NCI-H2029 (cell line): ENCODE measurements at places on chromosomes 1 and 21.

DNA sequence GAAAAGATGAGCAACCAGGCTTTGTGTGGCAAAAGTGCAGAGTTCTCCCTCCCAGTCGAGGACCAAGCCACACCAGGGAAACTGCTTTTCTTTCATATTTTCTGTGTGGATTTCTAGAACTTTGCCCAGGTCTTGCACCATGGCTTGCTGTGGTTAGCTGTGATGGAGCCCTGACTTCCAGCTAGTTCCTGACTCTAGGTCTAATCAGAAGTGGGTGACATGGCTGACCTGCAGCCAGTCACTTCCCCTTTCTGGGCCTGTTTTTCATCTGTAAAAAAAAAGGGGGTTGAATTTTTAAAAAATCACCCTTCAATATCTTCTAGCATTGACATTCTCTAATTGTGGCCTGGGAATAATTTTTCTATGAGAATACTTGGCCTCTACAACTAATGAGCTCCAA lies 491.2 kb upstream of the USP24 start:
- no peak for DNase-seq

DNA sequence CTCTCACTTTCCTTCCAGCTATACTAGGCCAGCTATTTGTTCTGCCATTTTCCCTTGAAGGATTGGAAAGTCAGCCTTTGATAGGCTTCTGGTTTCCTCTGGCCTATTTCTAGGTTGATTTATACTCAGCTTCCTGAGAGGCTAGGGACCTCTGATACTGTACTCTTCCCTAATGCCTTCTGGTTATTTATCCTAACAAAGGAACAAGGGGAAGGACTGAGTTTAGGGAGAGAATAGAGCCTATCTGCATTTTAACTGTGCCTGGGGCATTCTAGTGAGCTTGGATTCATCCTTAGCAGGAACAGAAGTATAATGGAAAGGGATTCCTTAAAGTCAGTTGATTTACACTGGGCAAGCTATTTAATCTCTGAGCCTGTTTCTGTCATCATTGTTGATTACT lies 11.8 kb upstream of the TMEM39B start:
- no peak for DNase-seq

DNA sequence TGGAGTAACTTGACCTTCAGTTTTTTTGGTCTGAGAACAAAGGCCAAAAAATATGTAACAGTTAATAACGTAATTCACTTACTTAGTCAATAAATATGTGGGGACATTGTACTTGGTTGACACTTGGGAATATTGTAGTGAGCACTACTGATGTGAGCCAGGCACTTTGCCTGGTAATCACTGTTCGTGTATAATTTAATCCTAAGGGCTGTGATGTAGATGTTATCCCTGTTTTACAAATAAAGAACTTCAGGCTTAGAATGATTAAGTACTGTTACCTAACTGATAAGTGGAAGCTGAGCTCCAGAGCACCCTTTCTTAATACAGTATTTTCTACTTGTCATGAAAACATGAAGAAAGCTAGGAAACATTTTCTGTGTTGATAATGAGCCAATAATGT lies 28.0 kb downstream of the PTBP2 start:
- DNase-seq, result no peak

DNA sequence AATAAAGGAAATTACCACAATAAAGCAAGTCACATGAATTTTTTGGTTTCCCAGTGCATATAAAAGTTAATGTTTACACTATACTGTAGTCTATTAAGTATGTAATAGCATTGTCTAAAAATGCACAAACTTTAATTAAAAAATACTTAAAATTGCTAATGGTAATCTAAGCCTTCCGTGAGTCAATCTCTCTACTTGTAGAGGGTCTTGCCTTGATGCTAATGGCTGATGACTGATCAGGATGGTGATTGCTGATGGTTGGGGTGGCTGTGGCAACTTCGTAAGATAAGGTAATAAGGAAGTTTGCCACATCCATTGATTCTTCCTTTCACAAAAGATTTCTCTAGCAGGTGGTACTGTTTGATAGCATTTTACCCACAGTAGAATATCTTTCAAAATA lies 466.6 kb upstream of the PROX1 start:
- DNase-seq, result no peak

DNA sequence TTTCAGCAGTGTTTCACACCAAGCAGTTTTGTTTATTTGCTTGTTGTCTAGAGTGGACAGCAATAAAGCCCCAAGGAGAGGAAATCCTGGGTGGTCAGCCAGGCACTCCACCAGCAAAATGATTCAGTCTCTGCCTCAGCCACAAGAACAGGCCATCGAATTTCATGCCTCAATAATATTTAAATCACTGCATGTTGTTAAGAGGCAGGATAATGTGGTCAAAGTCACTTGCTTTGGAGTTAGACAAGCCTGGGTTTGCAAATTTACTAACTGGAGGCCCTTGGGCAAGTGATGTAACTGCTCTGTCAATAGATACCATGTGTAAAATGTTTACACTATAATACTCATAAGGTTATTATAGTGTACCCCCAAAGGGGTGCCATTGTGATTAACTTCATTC lies 349.6 kb downstream of the LMO4 start:
- DNase-seq, result no peak
